Effector memory CD4-positive, alpha-beta T cell (primary cell): ENCODE measurements at places on chromosomes 7 and 10.

DNA sequence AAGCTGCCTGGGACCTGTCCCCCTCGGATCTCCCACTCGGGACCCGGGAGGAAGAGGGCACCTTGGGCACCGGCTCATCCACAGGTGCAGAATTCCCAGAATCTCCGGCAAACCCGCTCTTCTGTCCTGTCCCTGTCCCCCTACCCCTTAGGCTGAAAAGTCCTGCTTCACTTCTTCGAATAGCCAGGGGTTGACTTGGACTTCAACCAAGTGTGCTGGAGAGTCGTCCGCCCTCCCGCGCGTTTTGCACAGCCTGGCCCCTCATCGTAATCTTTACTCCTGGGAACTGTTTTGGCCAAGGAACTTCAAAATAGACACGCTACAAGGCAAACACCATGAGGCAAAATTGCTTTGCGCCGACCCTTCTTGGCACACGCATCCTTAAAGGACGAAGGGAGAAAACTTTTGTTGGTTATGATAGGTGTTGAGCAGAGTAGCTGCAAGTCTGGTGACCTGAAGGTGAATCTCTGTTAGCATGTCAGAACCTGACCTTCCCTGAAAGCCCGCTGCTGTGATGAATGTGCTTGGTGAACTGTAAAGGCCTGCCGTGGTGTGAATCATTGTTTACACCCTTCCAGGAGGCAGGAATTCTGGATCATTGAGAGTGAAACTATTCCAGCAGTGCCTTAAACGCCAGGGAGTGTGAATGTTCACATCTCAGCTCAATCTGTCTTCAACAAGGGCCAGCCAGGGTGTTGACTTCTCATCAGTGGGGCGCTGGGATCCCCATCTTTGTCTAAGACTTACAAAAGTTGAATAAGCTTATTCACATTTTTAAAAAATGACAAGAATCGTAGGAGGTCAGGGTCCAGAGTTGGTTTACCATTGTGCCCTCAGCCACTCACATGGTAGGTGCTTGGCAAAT is 589 bp upstream of the RAPGEF5 start:
- no peaks in the 10 kb centered on the region for H3K27me3 ChIP-seq
- no peak for DNase-seq
- no peaks in the 10 kb centered on the region for H3K4me1 ChIP-seq
- H3K36me3 ChIP-seq, result no peaks in the 10 kb centered on the region

GRCh38 chr10:69656742-69657269 is 26.8 kb downstream of the FAM241B start:
- no peaks in the 10 kb centered on the region for H3K4me1 ChIP-seq
- no peak overlapping the region for H3K27ac ChIP-seq
- H3K27me3 ChIP-seq, result no peaks in the 10 kb centered on the region
- no peak overlapping the region for H3K4me3 ChIP-seq
- H3K36me3 ChIP-seq, result no peaks in the 10 kb centered on the region

GRCh38 chr7:77368974-77369373 is 47.2 kb downstream of the GSAP start:
- no peak for DNase-seq
- no peaks in the 10 kb centered on the region for H3K4me1 ChIP-seq
- H3K36me3 ChIP-seq, result no peaks in the 10 kb centered on the region
- no peak overlapping the region for H3K27ac ChIP-seq

GRCh38 chr7:81594767-81595166 is 175.1 kb downstream of the HGF start:
- H3K4me3 ChIP-seq, result no peak overlapping the region
- H3K4me1 ChIP-seq, result no peaks in the 10 kb centered on the region
- no peak for DNase-seq

DNA sequence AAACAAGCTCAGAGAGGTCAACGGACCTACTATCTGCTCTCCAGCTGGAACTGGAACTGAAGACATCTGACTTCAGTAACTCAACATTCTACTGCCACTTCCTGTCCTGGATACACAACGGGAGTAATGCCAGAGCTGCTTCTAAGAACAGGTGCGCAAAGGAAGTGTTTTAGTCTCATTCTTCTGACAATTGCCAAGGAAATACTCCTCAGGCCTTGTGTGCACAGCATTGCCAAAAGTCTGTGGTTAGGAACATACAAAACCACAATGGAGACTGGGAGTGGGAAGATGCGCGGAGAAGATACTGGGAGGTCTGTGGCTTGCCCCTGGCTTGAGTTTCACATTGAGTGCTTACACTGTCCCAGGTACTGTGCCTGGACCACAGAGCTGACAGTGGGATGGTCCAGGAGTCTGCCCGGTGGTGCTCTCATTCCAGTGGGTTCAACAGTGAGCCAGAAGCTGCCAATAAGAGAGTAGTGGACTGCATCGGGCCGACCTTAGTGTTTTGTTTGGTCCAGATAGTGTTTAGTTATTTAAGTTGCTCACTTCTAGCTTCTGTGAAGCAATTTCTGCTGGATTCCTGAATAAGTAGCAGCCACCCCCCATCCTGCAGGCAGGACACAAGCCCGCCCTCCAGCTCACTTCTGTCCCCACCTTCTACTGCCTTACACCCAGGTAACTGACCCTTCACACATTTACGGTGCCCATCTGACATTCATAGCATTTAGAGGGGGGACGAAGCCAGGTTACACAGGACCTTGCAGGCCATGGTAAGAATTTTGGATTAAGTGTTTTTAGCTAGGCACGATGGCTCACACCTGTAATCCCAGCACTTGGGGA is 10.3 kb downstream of the TBL2 start:
- no peaks in the 10 kb centered on the region for H3K4me1 ChIP-seq
- H3K27ac ChIP-seq, result no peak overlapping the region
- DNase-seq, result no peak
- no peaks in the 10 kb centered on the region for H3K27me3 ChIP-seq

DNA sequence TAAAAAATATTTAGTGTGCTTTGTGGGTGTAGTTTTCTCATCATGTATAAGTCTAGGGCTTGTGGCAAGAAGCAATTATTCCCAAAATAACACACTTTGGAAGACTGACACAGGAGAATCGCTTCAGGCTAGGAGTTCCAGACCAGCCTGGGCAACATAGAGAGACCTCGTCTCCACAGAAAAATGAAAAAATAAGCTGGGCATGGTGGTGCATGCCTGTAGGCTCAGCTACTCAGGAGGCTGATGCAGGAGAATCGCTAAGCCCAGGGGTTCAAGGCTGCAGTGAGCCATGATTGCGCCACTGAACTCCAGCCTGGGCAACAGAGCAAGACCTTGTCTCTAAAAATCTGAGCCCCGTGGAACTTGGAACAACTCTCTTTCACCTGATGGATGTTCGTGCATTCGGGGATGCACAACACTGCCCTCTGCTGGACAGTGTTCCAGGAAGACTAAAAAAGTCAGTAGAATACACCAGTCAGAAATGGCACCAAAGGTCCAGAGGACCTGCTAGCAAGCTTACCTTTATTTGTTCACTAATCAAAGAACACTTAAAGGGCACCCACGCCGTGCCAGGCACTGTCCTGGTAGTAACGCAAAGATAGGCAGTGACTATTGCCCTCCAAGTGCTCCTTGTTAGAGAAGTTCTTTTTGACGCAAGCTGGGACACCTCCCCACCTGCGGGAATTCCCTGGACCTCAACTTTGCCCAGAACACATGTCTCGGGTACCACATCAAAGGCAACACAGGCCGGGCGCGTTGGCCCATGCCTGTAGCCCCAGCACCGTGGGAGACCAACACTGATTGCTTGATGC is 81.9 kb upstream of the CALN1 start:
- H3K27me3 ChIP-seq, result no peaks in the 10 kb centered on the region
- H3K4me1 ChIP-seq, result no peaks in the 10 kb centered on the region
- no peak for DNase-seq
- no peak overlapping the region for H3K4me3 ChIP-seq
- no peak overlapping the region for H3K27ac ChIP-seq
- H3K36me3 ChIP-seq, result no peaks in the 10 kb centered on the region

DNA sequence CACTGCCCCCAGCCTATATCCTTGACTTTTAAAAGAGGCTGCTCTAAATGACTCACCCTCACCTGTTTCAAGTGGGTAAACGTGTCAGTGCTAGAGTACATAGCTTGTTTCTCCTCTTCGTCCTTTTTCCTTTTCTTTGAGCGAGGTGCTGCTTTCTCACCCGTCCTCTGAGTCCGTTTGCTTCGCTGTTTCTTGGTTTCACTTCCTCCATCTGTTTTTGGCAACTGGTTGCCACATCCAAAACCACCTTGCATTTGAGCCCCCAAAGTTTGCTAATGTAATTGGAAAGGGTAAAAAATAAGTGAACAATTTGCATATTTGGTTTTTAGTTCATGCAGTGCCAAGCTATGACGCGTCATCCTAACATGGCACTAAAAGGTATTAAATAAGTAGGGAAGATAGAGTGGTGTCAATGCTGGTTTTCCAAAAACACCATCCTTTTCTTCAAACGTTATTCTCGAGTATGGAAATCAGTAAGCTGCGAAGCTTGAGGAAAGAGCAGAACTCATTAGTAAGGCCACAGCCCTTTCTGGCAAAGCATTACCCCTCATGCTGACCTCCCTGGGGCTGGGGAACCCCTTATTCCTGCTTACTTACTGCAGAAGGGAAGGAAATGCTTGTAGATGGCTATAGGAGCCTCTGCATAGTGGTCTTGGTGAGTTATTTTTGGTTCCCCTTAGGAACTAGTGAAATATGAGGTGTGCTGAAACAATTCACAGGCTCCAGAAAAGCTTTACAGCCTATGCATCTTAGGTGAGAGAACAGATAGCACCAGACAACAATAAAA is 133.5 kb downstream of the GALNT11 start:
- no peak for DNase-seq
- H3K36me3 ChIP-seq, result peaks cover 43% of the 10 kb centered on the region
- H3K27ac ChIP-seq, result no peak overlapping the region
- H3K27me3 ChIP-seq, result no peaks in the 10 kb centered on the region
- no peaks in the 10 kb centered on the region for H3K4me1 ChIP-seq

- no peaks in the 10 kb centered on the region for H3K4me1 ChIP-seq
- no peak overlapping the region for H3K4me3 ChIP-seq
- H3K36me3 ChIP-seq, result no peaks in the 10 kb centered on the region
- no peaks in the 10 kb centered on the region for H3K27me3 ChIP-seq
Measured at GRCh38 chr10:126017961-126018560, 121.7 kb downstream of the FANK1 start.

GRCh38 chr10:43037440-43037839 is 39.4 kb upstream of the RET start:
- no peaks in the 10 kb centered on the region for H3K27me3 ChIP-seq
- H3K27ac ChIP-seq, result no peak overlapping the region
- H3K4me3 ChIP-seq, result no peak overlapping the region
- DNase-seq, result no peak

DNA sequence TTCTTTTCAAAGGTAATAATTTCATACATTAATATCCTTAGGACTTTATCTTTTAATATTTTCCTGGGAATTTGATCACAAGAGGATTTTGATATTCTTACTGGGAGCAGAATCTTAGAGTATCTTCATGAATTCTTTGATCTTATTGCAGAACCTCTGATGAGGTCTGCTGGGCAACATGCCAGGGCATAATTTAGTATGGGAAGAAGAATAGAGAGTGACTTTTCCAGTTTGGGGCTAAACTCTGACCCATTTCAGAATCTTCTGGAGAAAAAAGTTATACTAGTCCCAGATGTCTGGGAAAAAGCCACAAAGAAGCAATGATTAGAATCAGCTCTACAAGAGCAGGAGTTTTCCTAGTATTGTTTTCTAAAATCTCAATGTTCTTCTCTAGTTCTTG is 28.0 kb upstream of the RSU1 start:
- no peaks in the 10 kb centered on the region for H3K4me1 ChIP-seq
- H3K27me3 ChIP-seq, result no peaks in the 10 kb centered on the region
- H3K4me3 ChIP-seq, result no peak overlapping the region
- DNase-seq, result no peak

DNA sequence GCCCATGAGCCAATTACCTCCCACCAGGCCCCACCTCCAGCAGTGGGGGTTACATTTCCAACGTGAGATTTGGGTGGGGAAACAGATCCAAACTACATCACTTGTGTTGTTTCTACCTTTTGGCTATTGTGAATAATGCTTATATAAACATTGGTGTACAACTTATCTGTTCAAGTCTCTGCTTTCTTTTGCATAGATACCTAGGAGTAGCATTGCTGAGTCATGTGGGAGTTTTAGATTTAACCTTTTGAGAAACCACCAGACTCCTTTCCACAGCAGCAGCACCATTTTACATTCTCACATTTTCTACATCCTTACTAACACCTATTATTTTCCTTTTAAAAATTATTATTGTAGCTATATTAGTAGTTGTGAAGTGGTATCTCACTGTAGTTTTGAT is 14.4 kb upstream of the FRA10AC1 start:
- no peak overlapping the region for H3K4me3 ChIP-seq
- no peaks in the 10 kb centered on the region for H3K4me1 ChIP-seq
- no peaks in the 10 kb centered on the region for H3K36me3 ChIP-seq

DNA sequence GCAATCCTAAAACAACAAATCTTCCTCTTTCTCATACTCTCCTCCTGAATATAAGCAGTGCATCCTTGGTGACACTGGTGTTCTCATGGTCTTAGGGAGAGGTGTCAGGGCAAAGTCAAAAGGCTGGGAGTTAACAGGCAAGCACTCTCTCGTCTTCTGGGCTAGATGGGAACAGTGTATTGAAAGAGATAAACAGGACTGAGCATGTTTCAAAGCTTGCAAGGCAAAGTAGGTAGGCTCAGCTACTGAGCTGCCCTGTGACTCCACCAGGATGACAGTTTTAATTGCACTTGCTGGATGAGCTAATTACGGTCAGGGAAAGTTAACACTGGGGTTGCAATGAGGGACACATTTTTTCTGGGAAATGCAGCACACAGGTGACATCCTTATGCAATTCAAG is 554.9 kb upstream of the NRP1 start:
- no peaks in the 10 kb centered on the region for H3K4me1 ChIP-seq
- DNase-seq, result no peak
- H3K27ac ChIP-seq, result no peak overlapping the region

- H3K4me3 ChIP-seq, result no peak overlapping the region
- H3K27ac ChIP-seq, result no peak overlapping the region
- DNase-seq, result no peak
- no peaks in the 10 kb centered on the region for H3K4me1 ChIP-seq
- no peaks in the 10 kb centered on the region for H3K36me3 ChIP-seq
- H3K27me3 ChIP-seq, result no peaks in the 10 kb centered on the region
Measured at GRCh38 chr10:87079106-87079836, 15.4 kb downstream of the GLUD1 start.
